ENCODE measurements at places on chromosomes 12 and 14.

GRCh38 chr12:88432531-88433490, 147.5 kb downstream of the KITLG start:
- DNase-seq: no peak

DNA sequence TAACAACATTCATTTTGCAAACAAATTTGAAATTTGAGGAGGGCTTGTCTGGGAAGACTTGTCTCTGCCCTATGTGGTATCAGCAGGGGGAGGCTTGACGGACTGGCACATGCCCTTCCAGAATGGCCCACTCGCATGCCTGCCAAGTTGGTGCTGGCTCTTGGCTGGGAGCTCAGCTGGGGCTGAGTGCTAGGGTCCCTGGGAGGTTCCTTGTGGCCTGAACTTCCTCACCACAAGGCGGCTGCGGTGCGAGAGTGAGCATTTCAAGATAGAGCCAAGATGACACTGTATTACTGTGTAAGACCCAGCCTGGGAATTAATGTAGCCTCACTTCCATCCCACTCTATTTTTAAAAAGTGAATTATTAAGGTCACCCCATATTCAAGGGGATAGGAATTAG, 271.6 kb upstream of the PLEKHG7 start:
- no peak for DNase-seq

DNA sequence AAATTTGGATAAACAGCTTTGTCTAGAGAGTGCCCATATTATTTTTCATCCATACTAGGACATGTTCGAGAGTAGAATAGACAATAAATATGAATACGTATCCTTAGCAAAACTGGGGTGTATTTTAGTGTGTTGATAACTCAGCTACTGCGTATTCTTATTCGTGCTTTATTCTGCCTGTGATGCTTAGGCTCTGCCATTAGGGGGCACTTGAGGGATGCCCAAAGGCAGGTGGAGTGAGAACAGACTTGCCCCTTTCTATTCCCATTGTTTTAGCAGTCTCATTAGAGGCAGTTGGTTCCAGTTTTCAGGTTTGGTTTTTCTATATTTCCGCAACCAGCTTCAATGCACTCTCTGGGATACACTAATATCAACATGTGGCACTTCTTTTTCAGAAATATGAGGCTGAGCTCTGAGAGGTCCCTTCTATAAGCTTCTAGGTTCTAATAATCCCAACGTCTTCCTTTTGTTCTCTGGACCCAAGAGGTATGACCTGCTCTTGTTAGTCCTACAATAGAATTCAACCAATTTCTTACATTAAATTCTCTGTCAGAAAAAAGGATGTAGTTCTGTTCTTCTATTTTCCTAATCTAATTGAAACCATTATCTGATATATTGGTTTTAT, 985.7 kb upstream of the FBXO33 start:
- DNase-seq: no peak

GRCh38 chr14:76760331-76761135, 735 bp upstream of the VASH1 start:
- DNase-seq: no peak
